ENCODE measurements at places on chromosomes 2 and 18.
A peak's percentile ranks its signal among the peaks of the same experiment; 100 is the strongest.

GRCh38 chr2:211306929-211307328 is 750.5 kb downstream of the CPS1 start:
- no peak for DNase-seq

DNA sequence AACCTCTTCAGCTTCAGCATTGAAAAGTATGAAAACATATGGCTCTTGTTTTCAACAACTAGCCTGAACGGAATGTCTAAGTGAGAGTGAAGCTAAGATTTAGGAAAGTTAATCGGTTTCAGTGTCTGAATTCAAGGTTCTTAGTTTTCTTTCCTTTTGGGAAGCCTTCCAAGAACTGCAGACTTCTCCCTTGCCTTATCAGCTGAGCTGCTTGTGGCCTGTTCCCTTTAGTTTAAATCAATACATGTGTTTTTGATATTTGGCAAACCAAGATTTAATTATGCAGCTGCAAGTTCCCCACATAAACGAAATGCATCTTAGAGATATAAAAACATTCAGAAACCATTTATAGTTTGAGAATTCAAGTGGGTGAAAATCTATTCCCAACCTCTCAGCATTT is 274.3 kb upstream of the NRP2 start:
- DNase-seq = peak; percentile 12

DNA sequence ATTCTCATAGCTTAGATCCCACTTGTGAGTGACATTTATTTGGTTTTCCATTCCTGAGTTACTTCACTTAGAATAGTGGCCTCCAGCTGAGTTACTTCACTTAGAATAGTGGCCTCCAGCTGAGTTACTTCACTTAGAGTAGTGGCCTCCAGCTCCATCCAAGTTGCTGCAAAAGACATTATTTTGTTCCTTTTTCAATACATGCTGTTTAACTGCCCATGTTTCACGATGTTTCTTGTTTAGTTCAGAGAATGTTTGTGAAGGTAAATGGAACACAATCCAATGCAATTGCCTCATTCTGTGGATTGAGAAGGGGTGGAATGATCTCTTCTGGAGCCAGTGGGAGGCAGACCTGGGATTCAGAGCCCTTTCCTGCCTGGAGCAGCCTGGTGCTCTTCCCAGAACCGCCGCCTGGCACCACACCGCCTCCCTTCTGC is 273.5 kb upstream of the ATP5MC3 start:
- no peak for DNase-seq

DNA sequence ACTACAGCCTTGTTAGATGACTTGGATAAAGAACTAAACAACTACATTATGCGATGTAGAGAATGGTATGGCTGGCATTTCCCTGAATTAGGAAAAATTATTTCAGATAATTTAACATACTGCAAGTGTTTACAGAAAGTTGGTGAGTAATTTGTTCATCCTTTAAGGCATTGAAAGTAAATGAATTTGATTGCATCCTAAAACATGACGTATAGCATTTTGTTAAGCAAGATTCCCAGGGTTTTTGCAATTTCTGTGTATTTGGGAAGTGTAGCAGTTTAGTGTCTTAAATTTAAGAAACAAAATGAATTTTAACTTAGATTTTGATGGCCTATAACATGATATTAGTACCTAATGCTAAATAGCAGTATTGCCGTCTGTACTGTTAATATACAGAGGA is 24.8 kb downstream of the NOP58 start:
- DNase-seq = no peak

DNA sequence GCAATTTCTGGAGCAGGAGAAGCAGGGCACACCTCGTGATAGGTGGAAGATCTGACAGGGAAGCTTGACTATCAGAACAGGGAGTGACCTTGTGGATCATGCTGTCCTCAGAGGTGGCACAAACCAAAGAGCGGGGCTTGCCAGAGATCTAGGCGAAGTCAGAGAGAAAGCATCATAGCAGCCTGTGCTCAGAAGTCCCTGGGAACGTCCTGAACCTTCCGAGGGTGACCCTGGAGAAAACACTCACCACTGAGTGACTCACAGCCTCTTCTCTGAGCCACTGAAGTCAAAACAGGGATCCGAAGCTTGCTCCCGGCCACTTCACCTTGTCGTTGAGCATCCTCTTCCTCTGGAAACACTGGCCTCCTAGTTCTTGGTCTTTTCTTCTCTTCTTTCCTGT is 56.7 kb downstream of the IL1R2 start:
- DNase-seq = no peak

- no peak for DNase-seq
Observed at GRCh38 chr18:77617694-77618093, 368.0 kb downstream of the GALR1 start.

- no peak for DNase-seq
Observed at GRCh38 chr2:3024401-3024935, 353.1 kb downstream of the EIPR1 start.

DNA sequence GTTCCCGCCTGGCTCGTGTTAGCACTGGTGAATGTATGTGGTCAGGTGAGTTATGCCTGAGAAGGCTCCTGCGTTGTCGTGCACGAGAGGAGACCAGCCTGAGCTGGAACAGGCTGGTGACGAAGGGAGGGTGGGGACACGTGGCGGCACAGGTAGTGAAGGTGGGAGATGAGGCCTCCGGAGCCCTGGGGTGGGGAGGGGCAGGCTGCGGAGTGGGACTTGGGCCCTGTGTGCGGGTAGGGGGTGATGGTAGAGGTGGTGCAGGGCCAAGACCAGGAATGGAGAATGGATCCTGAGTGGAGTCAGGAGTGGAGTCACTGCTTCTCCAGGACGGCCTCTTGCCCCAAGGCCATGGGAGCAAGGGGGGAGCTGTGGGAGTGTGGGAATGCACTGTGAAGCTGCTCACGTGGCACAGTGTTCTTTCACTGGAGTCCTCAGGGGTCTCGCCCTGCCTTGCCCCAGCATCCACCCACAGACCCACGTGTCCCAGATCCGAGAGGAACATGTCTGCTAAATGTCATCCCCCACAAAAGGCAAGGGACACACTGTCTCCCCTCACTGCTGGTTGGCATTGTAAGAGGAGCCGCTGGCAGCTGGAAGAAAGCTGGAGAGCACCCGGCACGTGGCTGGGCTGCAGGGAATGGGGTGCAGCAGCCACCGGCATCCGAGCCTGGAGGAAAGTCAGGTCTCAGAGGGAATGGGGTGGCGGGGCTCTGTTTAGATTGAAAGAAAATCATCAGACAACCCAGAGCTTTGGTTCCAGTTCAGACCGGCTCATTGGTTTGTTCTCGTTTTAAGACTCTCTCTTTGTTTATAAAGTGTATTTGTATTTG is 63.7 kb downstream of the CYP26B1 start:
- no peak for DNase-seq

GRCh38 chr2:136208682-136209420 is 90.9 kb upstream of the CXCR4 start:
- no peak for DNase-seq

- no peak for DNase-seq
Observed at GRCh38 chr2:128867936-128868636, 549.4 kb upstream of the HS6ST1 start.

DNA sequence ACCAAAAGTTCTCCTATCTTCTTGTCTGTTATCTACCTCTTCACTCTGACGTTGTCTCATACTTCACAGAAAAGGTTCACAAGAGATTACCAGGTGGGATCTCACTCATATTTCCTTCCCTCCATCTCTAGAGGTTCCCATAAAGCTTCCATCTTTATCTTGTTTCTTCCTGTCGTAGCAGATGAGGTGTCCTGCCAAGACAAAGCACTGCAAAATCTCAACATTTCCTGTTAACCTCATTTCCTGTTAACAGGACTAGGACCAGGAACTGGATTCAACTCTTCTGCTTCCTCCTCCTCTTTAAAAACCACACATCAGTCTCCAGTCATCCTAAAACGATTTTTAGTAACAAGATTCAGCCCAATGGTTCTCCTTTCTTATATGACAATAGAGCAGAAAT is 512.8 kb upstream of the NRP2 start:
- DNase-seq = no peak

GRCh38 chr2:19408592-19408991 is 50.2 kb upstream of the OSR1 start:
- no peak for DNase-seq

GRCh38 chr18:5746844-5747243 is 148.5 kb downstream of the TMEM200C start:
- DNase-seq = no peak

GRCh38 chr18:28736951-28737350 is 560.0 kb upstream of the CDH2 start:
- DNase-seq = no peak

DNA sequence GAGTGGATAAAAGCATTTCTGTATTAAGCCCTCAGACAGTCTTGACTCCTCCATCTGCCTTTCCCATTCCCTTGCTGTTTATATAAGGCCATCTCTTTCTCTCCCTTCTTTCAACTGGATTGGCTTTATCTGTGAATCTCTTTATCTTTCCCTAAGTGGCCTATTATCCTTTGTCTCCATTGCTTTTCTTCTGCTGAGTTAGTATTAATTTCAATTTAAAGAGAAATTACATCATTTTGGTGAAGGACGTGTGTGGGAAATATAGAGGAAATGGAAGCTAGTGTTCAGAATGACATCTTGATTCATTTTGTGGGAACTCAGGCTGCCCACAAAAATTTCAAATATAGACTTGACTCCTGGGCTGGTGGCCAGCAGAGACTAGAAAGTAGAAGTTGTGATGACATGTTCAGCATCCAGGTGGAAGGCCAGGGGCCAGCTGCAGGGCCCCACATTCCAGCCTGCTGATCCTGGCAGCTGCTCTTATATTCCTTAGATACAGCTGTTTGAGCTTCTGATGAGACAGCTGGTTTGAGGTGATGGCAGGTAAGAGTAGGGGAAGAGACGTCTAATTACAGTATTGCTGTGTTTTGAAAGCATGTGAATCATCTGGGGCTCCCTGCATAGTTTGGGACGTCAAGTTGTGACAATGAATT is 52.3 kb downstream of the DIS3L2 start:
- DNase-seq = no peak

DNA sequence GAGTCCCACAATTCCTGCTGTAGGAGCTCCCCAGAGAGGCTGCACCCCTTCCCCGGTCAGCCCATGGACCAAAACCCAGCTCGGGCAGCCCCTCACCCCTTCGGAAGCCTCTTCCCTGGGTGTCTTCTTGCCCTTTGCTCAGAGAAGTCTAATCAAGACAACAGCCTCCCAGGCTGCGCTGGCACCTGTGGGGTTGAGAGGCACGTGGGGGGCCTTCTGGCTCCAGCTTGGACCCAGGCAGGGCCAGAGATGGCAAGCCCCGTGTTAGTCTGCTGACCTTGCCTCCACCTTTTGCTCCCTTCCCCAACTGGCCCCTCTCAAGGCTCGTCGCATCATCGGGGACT is 10.4 kb downstream of the SLC4A3 start:
- no peak for DNase-seq

GRCh38 chr2:20429528-20429927 is 17.3 kb upstream of the RHOB start:
- no peak for DNase-seq

DNA sequence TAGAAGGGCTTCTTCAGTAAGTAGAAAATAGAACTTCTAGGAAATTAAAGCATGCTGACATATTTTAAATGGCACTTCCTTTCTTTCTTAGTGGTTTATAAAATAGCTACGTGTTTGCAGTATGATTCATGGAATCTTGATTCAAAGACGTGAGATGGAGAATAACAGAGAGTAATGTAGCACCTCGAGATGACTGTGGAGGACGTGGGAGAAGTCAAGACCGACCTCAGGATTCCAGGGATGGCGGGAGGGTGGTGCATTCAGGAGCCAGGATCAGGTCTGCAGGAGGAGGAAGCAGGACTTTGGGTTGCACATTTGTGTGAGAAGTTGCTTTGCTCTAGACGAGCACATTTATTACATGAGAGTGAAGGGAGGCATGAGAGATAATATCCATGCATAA is 56.0 kb downstream of the DCDC2C start:
- DNase-seq = no peak

- DNase-seq = no peak
Observed at GRCh38 chr2:140604096-140604495, 1526.7 kb downstream of the LRP1B start.

GRCh38 chr2:6846967-6847681 is 18.6 kb downstream of the CMPK2 start:
- DNase-seq = no peak

- no peak for DNase-seq
Observed at GRCh38 chr18:35920623-35921022, 51.9 kb upstream of the RMP24 start.

DNA sequence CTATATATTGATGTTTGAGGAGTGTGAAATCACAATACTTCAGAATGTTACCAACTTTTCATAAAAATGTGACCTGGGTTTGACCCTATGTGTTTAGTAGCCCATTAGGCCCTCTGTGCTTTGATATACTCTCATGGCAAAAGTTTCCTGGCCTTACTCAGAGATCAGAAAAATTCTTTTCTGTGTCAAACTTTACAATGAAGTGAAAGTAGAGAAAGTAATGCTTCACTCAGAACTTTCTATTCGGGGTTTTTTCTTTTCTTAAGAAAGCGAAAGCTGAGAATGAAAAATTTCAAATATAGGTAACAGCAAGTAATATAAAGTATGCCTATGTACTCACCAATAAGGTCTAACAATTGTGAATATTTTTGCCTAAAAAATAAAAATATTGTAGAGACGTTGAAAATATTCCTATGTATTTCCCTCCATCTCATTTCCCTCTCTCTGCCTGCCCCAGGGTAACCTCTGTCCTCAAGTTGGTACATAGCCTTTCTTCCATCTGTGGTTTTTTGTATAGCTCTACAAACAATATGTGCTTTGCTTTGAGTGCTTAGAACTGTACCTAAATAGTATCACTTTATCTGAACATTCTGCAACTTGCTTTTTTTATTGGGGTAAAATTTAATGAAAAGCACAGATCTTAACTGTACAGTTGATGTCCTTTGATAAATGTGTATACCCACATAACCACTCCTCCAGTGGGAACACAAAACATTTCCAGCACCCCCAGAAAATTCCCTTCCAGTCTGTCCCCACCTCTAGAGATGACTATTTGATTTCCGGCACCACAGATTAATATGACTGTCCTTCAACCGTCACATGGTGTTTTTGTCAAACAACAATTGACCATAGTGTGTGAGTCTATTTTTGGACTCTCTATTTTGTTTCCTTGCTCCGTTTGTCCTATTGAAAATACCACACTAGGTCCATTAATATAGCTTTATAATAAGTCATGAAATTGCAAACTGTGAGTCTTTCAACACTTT is 10.3 kb upstream of the ACKR3 start:
- DNase-seq = no peak

DNA sequence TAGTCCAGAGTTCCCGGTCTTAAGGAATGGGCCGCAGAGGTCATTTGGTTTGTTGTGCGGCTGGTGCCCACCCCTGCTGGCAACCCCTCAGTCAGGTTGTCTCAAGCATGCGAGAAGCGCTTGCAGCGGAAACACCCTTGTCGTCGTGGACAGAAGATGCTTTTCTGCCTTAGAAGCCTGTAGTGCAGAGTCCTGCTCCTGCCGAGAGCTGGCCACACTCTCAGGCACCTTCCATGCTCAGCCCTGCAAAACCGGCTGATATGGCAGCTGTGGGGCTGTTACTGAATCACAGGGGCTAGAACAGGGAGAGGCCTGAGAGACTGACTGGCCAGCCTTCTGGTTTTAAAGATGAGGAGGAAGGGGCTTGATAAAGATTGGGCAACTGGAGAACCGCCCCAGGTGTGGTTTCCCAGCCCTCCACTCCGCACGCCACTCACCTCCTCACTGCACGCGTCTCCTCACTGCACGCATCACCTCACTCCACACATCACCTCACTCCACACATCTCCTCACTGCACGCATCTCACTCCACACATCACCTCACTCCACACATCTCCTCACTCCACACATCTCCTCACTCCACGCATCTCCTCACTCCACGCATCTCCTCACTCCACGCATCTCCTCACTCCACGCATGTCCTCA is 103.6 kb downstream of the USP40 start:
- DNase-seq = no peak

Measured in renal cortex interstitium (tissue), 15 donors.